DMS153 (cell line): ENCODE measurements at places on chromosomes 4 and X.

GRCh38 chr4:22703912-22704311 is 11.2 kb downstream of the GBA3 start:
- no peak for DNase-seq

- DNase-seq: no peak
Measured at GRCh38 chr4:174873931-174874330, 44.2 kb upstream of the ADAM29 start.

DNA sequence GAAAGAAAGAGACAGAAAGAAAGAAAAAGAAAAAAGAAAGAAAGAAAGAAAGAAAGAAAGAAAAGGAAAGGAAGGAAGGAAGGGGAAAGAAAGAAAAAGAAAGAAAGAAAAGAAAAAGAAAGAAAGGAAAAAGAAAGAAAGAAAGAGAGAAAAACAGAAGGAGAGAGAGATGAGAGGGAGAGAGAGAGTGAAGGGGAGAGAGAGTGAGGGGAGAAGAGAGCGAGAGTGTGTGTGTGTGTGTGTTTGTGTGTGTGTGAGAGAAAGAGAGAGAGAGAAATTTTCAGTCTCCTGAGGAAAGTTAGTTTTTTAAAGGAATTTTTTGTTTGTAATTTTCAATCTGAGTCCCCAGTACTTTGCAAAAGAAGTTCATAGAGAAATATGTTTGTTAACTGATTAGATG is 504.1 kb upstream of the POU3F4 start:
- DNase-seq: no peak

GRCh38 chr4:164441109-164441508 is 312.8 kb upstream of the SMIM31 start:
- DNase-seq: no peak

- DNase-seq: no peak
Measured at GRCh38 chrX:105460376-105460775, 239.9 kb upstream of the TEX13A start.

- DNase-seq: no peak
Measured at GRCh38 chr4:7818399-7818911, 121.2 kb downstream of the AFAP1 start.

DNA sequence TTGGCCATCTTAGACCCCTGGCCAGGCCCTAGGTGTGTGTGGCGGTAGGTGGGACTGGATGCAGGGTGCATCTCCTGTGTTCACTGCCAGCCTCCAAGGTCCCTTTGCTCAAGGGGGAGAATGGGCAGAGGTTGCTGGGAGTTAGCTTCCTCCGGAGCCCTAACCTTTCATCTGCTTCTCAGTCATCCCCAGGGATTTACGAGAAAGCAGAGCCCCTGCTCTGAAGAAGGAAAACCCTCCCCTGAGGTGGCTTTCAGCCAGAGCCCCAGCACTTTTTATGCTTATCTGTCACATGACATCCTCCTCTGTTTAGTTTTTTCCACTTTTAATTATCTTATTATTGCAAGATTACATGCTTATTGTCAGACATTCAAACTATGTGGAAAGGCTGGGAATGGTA is 44.9 kb upstream of the DDX3X start:
- DNase-seq: no peak

DNA sequence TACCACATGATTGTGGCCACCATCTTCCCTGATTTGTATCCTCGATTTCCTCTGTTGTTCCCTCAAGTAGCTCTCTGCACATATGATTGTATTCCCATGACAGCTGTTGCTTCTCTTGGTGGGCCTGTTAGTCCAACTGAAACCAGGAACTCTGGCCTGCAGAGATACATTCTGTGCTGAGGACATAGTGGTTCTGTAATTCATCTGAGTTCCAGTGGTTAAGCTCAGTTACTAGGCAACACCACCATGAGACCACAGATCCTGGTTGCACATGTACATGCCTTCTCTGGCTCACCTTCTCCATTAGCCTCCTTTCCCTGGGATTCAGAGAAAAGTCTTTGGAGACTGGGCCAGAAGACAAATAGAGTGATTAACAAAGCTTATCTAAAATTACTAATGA is 172.1 kb upstream of the SLC7A11 start:
- no peak for DNase-seq

- no peak for DNase-seq
Measured at GRCh38 chrX:84611843-84612636, 109.8 kb upstream of the HDX start.
